Activated naive CD4-positive, alpha-beta T cell (primary cell): ENCODE measurements at places on chromosomes 13 and 19.

- no peak for DNase-seq
These were observed 12.1 kb upstream of the CEACAM8 start for GRCh38 chr19:42606660-42607351.

DNA sequence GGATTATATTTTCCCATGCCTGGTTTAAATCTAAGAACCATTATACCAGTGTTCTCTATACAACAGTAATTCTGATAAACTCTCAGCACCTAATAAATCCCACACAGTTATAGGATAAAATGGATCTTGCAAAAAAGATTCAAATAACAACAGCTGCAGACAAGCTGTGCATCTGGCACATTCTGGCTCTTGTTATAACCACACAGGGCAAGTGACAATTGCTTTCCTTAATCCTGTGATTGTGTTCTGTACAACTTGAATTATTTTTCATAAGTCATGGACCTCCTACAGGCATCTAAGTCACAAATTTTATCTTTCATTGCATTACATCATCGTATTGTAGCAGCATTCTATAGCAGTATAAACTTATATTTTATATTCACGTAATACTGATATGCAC, 948.3 kb downstream of the SLITRK1 start:
- no peak for DNase-seq

DNA sequence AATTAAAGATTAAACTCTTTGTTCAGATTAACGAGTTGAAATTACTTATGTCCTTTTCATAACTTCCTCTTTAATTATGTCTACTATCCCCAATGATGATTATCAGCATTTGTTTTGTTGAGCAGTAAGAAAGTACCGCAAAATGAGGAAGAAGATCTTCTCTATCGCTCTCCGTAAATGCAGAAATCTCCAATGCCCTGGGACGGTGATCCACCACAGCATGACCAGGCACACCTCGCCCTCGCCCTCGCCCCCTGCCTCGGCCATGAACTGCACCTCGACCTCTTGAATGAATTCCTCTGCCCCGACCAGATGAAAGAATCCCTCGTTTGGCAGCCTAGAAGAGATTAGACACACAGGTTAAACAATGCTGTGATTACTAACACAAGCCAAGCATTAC, 69.1 kb downstream of the RBM26 start:
- DNase-seq = no peak

DNA sequence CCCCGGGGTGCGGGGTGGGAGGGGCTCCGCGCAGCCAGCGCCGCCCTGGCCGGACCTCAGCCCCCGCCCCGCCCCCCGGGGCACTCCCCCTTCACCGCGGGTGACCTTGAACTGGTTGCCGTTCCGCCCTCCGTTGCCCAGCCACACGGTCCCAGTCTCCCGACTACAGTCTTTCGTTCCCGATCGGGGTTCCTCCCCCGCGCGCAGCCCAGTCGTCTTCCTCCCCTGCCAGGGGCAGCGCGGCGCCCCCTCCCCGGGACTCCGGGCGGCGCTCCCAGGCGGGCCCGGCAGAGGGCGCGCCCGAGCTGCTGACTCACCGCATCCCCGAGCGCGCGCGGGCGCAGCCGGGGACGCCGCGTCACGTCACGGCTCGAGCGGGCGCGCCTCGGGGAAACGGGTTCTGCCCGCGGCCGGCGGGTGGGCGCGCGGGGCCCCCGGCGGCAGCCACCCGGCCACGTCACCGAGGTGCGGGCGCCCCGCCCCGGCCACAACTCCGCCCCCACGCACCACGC, 459 bp downstream of the MIDN start:
- DNase-seq = peak; percentile 85

DNA sequence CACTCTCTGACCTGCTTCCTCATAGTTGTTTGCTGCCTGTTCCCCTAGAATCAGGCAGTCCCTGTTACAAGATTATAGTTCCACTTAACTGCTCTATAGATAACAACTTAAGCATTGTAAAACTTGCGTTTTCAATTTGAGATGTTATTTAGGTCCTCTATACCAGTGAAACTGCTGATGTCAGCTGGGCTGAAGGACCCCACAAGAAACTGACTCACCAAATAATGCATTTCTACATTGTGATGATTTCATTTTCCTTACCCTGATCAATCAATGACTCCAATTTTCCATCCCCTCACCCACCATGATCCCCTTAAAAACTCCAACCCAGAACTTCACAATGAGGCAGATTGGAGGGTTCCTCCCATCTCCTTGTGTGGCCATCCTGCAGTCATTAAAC, 280.7 kb downstream of the SLITRK1 start:
- no peak for DNase-seq

DNA sequence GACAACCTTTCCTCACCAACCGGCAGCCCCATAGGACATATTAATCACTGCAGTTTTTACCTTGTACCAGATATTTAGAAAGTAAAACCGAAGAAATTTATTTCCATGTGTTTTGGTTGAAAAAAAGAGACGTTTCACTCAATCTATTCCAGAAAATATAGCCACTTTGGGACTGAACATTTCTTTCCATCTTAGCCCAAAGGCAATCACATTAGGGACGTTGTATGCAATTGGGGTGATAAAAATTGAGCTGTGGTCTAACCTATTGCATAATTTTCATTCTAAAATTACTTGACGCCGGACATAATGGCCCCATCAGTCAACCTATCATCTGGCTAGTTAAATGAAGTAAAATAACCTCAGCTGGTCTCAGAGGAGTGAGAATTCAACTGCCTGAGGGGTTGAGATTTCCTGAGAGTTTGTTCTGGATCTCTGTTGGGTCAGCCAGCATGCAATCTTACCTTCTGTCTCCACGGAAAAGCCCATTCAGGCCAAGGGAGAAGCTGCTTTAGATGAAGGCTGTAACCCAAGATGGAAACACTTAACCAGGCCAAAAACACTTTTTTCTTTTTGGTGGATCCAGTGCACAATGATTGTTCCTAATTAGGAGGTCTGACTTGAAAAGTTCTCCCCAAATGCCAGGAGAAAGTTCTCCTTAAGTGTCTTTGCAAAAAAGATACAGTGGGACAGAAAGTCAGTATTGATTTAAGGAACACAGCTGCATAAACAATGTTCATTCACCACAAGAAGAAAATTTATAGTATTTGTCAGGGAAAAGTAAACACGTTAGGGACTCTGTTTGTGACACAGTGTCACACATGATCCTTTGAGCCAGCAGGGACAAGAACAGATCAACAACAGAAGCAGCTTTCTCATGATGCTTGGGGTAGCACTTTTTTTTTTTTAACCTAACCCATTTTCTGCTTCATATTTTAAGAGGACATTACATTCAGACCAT, 34.1 kb downstream of the DLEU7 start:
- no peak for DNase-seq

- DNase-seq = no peak
These were observed 28.4 kb downstream of the MBNL2 start for GRCh38 chr13:97250560-97250959.

GRCh38 chr13:37984357-37984756, 114.8 kb upstream of the TRPC4 start:
- DNase-seq = no peak

GRCh38 chr13:21673539-21673788, 2.6 kb downstream of the FGF9 start:
- peak; percentile 18 for DNase-seq

DNA sequence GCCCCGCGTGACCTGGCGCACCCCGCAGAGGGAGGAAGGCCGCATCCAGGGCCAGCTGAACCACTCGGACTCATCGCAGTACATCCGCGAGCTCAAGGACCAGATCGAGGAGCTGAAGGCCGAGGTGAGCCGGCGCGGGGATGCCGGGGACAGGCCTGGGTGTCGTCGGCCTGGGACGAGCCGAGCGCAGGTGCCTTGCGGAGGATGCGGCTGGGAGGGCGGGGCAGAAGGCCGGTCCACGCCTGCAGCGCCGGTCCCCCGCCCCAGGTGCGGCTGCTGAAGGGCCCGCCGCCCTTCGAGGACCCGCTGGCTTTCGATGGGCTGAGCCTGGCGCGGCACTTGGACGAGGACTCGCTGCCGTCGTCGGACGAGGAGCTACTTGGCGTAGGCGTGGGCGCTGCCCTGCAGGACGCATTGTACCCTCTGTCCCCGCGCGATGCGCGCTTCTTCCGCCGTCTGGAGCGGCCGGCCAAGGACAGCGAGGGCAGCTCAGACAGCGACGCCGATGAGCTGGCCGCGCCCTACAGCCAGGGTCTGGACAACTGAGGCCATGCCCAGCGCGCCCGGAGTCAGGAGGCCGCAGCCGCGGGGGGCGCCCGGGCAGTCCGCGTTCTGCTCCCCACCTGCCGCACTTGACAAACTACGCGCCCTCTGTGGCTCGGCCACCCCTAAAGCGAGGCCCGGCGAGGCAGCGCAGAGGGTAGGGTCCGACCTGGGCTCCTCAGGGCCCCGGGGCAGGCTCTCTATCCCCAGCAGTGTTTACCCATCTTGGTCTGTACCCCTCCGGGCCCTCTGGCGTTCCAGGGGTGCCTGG, 10.8 kb downstream of the PRR36 start:
- no peak for DNase-seq

- no peak for DNase-seq
These were observed 4.5 kb downstream of the NTN5 start for GRCh38 chr19:48668332-48668731.

GRCh38 chr13:97743938-97744337, 209.5 kb upstream of the IPO5 start:
- no peak for DNase-seq

GRCh38 chr19:55418185-55418584, 10.6 kb upstream of the UBE2S start:
- DNase-seq = peak; percentile 17

DNA sequence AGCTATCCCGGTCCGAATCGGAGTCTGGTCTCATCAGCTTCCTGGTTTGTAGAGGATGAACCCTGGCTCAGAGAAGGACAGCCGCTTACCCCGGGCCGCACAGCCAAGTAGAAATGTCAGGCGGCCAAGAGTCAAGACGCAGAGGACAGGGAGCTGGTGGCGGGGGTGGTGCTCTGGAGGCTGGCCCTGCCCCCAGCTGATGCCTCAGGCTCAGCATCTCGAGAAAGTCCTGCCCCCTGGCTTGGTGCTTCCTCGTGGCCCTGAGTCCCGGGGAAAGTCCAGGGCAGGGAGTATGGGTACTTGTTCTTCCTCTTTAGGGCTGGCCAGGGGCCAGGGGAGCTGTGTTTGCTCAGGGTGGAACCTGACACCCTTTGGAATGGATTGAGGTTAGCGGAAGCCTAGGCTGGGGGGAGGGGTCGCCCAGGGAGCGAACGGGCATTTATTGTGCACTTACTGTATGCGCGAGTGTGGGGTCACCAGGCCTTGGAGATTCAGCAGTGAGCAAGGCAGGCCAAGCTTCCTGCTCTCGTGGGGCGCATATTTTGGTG, 2.2 kb downstream of the TJP3 start:
- DNase-seq = no peak

- DNase-seq = peak; percentile 98
These were observed 19.7 kb downstream of the RFX1 start for GRCh38 chr19:13986348-13986904.

GRCh38 chr13:112839356-112840105, 129.5 kb upstream of the MCF2L start:
- DNase-seq = no peak

GRCh38 chr19:48746738-48747575, at the start of gene IZUMO1:
Gene IZUMO1, minus strand, starts transcription at chr19:48746909. Its CDS starts 1,050 bp downstream, at chr19:48745859.
- no peak for DNase-seq

- DNase-seq = no peak
These were observed 22.3 kb downstream of the EPS15L1 start for GRCh38 chr19:16449330-16449961.

DNA sequence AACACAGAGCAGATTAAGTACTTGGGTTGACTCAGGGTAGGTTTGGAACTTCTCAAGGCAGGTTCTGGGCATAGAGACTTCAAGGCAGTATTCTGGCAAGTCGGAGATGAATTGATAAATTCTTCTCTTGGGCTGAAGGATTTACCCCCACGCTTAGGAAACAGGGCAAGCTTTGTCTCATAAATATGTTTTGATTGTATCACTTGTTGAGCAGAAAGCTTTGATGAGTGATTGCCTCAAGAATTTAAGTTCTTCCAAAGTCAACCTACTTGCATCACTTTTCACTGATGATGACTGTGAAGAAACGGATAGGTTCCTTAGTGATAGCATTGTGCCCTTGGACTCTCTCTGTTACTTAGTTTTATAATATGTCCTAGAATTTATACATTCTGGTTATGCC, 258.6 kb upstream of the DACH1 start:
- DNase-seq = no peak

- no peak for DNase-seq
These were observed 49.4 kb upstream of the TNFSF11 start for GRCh38 chr13:42524487-42525034.
